Epithelial cell of proximal tubule (primary cell): ENCODE measurements at places on chromosomes 7 and 10.

GRCh38 chr7:155788616-155789000 is 23.7 kb downstream of the SHH start:
- no peak for DNase-seq

GRCh38 chr7:56040730-56041129 is 10.5 kb downstream of the PSPH start:
- DNase-seq, result peak; percentile 90

DNA sequence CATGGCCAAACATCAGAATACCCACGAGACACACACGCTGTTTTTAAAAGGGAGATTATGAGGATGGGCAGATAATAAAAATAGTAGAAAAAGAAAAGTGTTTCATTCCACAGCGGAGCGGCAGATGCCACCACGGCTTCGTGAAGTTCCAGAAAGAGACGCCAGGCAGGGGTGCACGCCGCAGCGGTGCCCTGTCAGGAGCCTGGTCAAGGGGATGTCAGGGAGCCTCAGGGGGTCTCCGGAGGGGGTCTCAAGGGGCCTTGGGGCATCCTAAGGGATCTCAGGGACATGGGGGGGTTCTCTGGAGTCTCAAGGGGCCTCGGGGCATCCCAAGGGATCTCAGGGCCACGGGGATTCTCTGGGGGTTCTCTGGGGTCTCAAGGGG is 253.4 kb downstream of the ZMYND11 start:
- no peak for DNase-seq

DNA sequence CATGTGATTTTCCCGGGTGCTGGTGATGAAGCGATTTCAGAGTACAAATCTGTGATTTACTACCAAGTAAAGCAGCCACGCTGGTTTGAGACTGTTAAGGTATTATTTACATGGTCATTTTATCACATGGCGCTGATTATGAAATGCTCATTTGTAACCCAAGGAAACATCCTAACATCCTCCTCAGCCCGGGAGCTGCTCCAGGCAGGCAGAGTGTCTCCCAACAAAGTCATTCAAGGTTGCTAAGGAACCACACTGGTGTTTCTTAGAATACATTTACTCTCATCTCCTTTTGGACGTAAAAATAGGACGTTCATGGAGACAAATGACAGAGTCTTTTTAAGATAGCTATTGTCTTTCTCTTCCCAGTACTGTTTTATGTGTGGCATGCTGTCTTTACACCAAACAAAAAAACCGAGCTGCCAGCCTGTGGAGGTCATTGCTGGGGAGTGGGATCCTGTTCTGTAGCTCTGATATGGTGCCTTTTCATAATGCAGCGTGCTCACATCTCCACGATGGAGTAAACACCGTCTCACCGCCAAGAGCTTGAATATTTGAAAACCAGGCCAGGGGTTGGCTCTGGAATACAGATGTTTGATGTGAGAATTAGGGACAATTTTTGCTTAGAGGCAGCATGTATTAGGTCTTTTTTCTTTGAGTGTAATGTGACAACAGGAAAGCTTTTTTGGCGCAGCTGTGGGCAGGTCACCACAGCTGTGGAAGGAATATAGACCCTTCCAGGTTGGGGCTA is 119.6 kb downstream of the DOCK1 start:
- no peak for DNase-seq

GRCh38 chr10:22556774-22557173 is 157.6 kb downstream of the PIP4K2A start:
- no peak for DNase-seq

DNA sequence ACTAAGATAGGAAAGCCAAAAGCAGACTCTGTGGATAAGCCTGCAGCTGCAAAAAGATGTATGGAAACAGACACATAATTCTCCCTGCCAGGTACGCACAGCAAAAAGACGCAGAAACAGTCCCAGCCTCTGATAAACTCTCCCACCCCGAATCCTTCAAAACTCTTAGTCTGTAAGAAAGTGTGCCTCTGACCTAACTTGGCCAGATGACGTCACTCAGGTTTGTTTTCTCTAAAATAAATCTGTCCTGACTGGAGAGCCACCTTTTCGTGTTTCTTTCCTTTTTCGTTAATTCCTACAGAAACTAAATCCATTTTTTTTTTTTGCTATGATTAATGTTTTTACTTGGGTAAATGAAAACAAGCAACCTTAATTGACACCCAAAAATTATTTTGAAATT is 793.8 kb downstream of the SORCS1 start:
- DNase-seq, result no peak

- DNase-seq, result no peak
Observed at GRCh38 chr10:120749856-120750566, 101.2 kb upstream of the WDR11 start.

GRCh38 chr10:102900006-102900405 is 18.1 kb upstream of the CNNM2 start:
- no peak for DNase-seq

- DNase-seq, result no peak
Observed at GRCh38 chr7:82335001-82335400, 108.6 kb downstream of the CACNA2D1 start.

GRCh38 chr7:64509583-64509982 is 53.3 kb downstream of the ZNF680 start:
- DNase-seq, result no peak

- DNase-seq, result no peak
Observed at GRCh38 chr7:1715331-1715625, 45.2 kb downstream of the ELFN1 start.

GRCh38 chr7:156640949-156641485 is 443 bp downstream of the RNF32 start:
- no peak for DNase-seq

DNA sequence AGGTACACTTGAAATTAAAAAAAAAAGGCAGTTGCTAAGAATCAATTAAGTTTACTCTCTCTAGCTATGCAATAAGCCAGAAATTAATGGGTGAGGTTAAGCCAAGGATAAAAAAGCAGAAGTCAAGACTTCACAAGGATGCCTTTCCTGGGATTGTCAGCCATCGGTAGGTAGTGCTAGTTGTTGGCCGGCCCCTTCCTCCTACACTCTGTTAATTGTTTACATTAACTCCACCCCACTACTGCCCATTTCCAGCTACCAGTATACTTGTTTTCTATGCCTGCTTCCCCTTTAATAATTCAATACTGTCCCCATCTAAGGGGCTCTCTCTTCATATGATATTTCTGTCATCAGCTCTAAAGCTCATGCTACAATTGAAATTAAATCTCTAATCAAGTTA is 461.0 kb downstream of the IPMK start:
- DNase-seq, result no peak

DNA sequence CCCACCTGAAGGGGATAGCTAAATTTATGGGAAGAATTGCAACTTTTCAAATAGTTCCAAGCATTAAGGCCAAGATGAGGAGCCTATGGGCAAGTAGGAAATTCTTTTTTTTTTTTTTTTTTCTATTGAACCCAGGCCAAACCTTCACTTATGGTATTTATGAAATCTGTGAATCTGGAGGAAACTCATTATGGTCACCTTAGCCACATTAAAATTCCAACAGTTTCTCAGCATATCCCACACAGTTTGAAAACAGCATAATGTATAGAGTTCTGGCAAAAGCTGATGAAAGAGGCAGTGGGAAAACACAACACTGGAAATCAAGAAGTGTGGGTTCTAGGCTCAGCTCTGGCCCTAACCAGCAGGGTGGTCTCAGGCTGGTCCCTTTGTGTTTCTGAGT is 236.9 kb downstream of the PTEN start:
- no peak for DNase-seq

DNA sequence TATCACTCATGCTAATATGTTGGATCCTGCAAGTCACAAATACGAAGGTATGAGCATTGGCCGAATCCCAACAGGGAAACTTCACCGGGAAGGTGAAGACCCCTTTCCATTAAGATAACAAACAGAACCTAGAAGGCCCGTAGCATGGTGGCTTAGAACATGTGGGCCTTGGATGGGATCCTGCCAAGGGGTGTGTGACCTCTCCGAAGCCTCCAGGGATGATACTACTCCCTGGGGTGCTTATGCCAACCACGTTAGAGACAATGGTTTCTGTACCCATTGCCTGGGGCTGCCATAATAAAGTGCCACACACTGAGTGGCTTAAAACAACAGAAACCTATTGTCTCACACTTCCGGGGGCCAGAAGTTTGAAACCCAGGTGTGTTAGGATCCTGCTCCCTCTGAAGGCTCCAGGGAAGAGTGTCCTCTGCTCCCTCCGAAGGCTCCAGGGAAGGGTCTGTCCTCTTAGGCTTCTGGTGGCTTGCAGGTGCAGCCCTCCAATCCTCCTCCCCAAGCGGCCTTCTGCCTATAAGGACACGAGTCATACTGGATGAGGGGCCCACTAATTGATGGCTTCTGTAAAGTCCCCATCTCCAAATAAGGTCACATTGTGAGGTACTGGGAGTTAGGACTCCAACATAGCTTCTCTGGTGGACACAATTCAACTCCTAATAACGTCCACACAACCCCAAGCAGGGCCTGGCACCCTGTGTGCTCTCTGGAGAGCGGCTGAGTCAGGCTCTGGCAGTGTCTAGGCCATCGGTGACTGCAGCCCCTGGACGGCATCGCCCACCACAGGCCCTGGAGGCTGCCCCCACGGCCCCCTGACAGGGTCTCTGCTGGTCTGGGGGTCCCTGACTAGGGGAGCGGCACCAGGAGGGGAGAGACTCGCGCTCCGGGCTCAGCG is 992 bp upstream of the MGMT start:
- no peak for DNase-seq

GRCh38 chr10:36366843-36367242 is 724.7 kb upstream of the FZD8 start:
- no peak for DNase-seq

- DNase-seq, result no peak
Observed at GRCh38 chr7:24724451-24725190, 32.6 kb downstream of the GSDME start.

DNA sequence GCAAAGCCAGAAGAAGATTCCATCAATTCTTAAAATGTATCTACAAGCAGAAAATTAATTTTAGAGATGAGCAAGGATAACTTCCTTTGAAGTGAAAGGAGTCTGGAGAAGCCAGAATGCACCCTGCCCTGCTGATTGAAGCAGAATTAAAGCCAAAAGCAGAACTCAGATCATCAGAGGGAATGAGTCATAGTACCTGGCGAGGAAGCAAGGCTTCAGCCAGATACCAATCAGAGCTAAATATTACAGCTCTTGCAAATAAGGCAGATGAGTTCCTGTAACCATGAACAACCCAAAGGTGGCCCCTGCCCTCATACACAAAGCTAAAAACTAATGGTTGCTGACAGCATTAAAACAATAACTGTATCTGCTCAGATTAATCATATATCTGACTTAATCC is 10.4 kb downstream of the HTR7 start:
- DNase-seq, result no peak

GRCh38 chr7:104653825-104654401 is 325.5 kb downstream of the LHFPL3 start:
- DNase-seq, result no peak

- no peak for DNase-seq
Observed at GRCh38 chr7:29989257-29989995, at the start of gene SCRN1. Gene SCRN1 (minus strand): TSS chr7:29989801. CDS start chr7:29969067, 20,734 bp downstream.

DNA sequence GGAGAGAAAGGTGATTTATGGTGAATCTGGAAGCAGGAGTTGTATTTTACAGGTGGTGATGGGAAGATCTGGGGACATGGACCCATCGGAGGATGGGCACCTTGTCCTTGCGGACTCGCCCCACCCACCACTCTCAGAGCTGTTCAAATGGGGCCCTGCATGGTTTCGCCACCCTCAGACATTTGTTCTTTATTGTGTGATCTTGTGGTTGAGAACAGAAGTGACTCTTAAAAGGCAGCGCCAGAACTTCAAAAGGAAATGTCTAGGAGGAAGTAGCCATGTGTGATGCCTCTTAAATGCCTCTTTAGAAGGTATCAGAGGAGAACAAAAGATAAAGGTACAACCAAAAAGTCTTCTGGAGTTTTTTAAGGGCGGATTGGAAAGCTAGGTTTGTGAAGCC is 205.7 kb downstream of the KIAA1217 start:
- no peak for DNase-seq

DNA sequence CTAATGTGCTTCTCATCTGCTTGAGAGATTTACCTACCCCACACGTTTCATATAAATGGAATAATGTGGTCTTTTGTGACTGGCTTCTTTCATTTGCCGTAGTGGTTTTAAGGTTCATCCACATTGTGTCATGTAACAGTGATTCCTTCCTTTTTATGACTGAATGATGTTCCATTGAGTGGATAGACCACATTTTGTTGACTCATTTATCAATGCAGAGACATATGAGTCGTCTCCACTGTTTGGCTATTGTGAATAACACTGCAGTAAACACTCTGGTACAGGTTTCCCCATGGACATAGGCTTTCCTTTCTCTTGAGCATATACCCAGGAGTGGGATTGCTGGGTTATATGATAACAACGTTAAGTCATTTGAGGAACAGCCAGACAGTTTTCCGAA is 2.0 kb upstream of the AOC1 start:
- no peak for DNase-seq

DNA sequence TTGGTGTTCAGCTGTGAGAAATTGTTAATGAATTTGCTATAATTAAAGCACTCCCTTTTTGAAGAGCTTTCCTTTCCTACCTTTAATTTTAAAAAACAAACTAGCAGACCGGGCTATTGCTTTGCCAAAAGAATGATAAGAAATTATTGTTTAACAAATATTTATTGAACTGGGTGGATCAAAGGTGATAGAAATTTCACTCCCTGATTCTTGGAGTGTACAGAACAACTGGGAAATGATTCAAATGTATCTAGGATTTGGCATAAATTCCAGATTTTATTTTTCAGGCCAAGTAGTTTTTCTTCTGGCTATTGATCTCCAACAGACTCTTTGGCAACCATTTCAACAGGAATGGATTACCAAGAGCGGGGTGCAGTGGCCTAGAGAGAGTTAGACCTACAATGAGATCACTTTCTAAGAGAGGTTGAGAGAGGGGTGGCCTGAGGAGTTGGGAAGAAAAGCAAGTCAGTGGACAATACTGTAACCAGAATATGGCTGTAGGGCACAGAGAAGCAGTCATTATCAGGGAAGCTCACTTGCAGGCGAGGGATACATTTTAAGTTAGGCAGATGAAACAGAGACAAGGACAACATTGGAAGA is 71.9 kb downstream of the PLXDC2 start:
- no peak for DNase-seq

DNA sequence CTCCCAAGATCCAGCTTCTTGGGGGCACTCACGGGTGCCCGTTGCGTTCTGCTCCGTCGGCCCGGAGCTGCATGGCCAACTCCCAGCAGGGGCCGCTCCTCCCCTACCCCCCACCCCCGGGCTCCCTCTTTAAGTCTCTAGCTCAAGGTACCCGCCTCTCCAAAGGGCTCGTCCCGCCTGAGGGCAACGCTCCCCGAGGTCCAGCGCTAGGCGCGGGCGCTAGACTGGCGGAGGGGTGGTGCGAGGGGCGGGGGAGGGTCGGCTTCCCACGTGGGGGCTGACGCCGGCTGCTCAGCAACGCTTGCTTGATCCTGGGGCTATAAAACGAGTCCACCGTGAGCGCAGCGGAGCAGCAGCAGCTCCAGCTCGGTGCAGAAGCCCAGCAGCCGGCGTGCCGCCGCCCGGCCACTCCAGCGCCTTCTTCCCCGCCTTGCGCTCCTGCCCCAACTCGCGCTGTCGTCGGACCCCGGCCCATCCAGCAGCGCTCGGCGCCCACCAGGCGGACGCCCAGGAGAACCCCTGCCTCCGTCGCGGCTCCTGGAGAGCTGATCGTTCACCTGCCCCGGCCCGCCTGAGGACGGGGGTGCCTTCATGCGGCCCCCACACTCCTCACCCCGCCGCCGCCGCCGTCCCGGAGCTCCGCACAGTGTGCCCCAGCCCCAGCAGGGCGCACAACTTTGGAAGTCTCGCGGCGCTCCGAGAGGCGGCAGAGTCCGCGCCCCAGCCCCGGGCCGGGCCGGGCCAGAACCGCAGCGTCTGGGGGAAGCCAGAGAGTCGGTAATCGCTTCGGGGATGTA is at the start of gene ADRA2A:
Gene ADRA2A (plus strand): TSS at position 348 of the 797 bp plus-strand sequence. CDS start 968 bp downstream, outside the sequence.
- peak; percentile 23 for DNase-seq

- DNase-seq, result no peak
Observed at GRCh38 chr10:28434063-28434462, 98.9 kb upstream of the WAC start.
